ENCODE measurements at places on chromosomes 11 and 22.

DNA sequence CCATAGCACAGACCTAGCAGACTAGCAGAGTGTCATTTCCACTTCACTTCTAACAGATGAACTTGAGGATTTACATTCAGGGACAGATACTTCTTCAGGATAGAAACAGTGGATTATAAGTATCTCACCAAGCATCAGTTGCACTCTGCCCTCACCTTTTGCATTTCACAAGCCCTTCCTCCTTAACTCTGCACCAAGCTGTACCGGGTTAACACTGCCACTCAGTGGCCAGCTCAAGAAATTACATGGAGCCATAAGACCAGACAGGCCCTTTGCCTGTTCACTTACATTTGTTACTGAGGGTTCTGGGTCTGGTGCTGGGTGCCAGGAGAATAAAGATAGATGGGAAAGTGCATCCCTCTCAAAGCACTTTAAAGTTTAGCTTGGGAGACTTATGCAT, 309.8 kb downstream of the SHANK2 start:
- peak; percentile 18 for DNase-seq

GRCh38 chr11:36594316-36594989, at the start of gene IFTAP:
Gene IFTAP (plus strand): TSS chr11:36594502. CDS start chr11:36610104, 15,602 bp downstream.
- peak; percentile 96 for DNase-seq

DNA sequence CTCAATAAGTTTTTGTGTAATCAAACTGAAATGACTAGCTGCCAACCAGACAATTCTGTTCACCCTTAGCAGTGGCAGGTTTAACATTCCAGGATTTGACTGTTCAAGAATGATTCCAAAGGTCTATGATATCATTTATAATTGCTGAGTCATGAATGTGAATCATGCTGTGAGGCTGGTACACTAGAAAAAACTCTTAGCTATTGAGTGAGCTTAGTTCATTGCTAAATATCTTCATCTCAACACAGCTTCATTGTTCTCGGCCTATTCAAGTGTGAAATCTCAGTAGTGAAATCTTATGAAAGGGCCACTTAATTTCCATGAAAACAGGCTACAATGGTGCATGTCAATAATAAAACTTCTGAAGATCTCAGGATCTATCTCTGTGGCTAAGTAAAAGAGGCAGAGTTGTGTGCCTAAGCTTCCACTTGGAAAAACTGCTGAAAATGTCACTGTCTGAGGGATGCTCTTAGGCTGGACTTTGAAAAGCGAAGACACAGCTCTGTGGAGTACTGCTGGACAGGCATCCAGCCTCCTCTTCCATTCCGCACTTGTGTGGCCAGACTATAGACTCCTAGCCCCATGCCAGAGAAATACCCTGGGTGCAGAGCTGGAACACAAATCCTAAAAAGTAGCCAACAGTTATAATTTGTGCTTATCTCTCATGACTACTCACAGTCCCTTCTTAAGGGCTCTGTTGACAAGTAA, 12.8 kb downstream of the AQP11 start:
- DNase-seq = no peak

GRCh38 chr11:40149721-40150120, 1309.7 kb downstream of the LRRC4C start:
- no peak for DNase-seq

GRCh38 chr11:69339041-69339733, 45.2 kb downstream of the MYEOV start:
- no peak for DNase-seq

DNA sequence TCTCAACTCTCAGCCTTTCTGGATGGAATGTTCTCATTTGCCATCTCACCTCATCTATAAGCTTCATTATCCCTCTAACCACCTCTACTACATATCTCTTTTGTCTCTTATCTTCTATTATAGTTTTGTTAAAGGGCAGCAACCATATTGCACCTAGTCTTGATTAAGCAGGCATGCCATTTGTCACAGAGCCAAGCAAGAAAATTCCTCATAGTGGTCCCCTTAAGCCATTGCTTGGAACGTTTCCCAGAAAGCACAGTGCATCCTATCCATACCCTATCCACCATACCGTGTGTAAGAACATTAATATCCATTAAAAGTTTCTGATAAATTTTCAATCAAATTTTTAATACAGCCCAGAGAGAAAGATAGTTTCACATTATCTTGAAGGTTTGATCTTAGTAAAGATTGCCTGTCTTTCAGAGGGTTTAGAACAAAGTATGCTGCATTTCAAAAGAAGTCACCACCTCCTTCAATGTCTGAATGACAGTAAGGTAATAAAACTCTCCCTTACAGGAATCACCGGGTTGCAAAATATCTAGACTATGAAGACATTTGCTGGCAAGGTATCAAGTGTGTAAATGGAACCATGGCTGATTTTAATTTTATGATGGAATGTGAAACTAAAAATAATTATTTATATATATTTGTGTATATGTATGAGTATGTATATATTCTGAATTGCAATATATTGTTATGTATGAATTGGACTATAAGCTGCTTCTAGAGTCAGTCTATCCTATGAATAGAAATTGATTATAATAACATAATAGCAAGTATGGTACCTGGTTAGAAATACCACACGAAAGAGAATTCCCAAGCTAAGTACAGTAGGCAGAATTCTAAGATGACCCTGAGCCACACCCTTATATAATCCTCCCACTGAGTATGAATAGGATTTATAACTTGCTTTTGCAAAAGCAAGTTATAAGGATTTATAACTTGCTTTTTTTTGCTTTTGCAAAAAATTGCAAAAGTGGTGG, 1296.3 kb downstream of the LRRC4C start:
- DNase-seq = no peak

DNA sequence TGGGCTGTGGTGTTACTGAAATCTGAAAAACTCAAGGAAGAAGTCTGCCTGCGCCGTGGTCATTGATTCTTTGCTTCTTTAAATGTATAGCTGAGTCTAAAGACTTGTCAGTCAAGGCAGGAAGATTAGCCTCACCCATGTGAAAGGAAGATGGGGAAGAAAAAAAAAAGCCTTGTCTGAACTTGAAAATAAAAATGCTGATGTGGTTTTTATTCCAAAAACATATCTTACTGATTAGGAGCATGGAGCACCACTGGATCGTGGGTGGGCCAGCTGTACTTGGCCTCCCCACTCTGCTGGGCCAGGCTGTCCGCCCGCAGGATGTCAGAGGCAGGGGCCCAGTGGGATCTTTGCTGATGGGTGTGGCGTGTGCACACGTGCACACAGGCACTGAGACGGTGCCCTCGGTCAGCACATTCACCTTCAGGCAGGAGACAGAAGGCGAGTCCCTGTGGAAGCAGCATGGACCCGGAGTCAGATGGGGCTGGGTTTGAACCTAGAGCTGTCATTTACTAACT, 111.9 kb downstream of the WNT7B start:
- DNase-seq = no peak

DNA sequence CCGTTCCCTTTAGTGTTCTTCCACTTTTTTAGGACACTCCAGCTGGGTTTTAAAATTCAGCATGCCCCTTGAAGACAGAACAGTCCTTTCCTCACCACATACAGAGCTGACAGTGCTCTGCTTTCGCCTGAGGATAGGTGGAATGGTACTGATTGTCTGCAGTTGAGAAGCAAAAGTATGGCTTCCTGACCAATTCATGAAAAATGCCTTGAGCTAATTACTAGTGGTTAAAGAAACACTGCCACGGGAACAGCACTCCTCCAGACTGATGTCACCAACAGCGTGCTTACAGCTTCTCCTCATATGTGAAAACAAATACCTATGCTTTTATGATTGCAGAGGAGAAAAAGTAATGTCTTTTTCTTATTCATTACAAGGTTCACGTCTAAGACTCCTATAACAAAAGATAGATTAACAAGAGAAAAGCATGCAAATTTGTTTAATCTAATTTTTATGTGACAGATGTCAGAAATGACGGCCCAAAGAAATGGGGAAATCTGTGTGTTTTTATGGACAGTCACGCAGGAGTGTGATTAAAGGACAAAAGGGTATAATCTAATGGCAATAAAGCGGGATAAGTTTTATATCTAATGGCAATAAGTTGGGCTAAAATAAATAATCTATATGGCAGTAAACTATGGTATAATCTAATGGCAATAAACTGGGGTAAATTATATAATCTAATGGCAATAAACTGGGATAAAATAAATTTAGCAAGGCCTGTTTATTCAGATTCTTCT, 123.4 kb upstream of the ARHGAP42 start:
- no peak for DNase-seq

DNA sequence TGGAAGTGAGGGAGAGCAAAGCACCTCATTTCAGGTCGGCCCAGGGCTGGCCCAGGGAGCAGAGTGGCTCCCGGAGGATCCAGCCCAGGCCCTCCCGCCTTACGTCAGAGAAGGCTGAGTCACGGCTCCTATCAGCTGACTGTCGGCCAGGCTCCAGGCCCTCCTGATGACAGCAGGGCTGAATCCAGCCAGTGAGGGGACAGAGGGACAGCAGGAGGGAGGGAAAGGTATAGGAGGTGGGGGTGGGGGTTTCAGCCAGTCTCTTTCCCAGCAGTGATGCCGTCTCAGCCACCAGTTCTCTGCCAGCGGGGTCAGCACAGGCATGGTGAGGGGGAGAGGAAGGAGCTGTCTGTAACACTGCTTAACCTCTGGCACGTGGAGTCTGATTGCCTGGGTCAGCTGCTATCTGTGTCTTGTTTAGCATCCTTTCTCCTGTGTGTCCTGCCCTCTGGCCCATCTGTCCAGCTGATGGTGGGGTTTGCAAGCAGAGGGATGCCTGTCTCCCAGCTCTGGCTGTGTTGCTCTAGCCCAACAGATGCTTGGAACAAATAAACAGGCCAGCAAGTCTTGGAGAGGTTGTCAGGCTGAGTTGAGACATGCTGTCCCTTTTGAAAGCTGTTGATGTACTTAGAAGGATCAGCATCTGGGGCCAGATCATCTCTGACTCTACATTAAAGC, 74.0 kb downstream of the ADAMTS15 start:
- no peak for DNase-seq

DNA sequence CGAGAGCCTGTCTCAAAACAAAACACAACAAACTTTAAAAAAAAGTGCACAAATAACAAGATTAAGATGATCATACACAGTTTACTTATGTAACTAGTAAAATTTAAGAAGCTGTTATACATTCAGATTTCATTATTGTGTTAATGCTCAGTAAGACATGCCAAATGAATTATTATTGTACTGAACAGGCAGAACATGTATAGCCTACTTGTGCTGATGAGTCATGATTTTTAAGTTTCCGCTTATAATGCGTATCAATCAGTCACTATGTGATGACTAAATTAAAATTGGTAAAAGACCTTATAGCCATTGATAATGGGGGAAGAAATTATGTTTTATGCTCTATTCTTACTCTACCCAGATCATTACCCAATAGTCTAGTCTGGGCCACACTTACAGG, 20.5 kb upstream of the EXPH5 start:
- no peak for DNase-seq

- DNase-seq = no peak
These were observed at the start of gene OR6A2 for GRCh38 chr11:6799402-6799801. Gene OR6A2 (minus strand): TSS chr11:6799689. CDS start chr11:6795708, 3,981 bp downstream.

DNA sequence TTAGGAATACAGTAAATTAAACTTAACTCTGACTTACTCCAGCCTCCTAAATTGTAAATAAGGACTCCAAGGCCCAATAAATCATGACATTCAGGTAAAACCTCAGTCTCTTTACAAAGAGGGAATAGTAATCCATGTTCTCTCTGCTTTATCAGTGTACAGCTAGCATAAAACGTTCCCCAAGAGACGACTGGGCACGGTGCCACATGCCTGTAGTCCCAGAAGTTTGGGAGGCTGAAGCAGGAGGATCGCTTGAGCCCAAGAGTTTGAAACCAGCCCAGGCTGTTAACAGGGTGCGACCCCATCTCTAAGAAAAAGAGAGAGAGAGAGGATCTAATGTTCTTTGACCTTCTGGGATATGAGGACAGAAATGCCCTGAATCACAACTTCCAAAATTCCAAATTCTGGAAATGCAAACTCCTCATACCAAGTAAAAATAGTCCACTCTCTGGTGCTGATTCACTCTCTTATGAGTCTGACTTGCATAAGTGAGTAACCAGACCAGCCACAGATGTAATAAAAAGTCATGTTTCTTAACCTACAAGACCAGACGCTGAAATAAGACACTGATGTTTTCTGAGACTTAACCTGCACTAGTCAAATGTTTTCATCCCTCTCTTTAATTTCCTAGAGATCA, 25.5 kb downstream of the NNMT start:
- DNase-seq = no peak

DNA sequence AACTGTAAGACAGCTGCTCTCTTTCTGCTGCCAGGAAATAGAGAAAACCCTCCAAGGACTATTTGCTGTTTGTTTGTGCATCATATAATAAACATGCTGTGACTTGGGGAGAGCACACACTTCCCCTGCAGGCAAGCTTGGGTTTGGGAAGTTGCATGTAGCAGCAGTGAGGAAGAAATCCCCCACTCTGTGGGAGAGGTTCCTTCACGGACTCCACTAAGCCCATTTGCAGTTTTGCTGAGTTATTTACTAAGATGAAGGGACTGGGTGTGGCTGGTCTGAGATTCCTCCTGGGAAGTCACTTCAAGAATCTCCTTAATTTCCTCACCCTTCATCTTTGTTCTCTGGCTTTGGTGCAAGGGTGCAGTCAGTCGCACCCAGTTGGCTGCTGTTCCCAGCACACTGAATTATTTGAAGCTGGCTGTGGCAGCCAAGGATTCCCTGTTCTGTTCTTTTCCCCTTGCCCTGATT, 104.9 kb downstream of the ARFGAP2 start:
- DNase-seq = no peak

- no peak for DNase-seq
These were observed 454.7 kb downstream of the INSC start for GRCh38 chr11:15569305-15570025.

GRCh38 chr11:36295926-36296325, at the start of gene PRR5L:
Gene PRR5L (plus strand): TSS chr11:36296288. CDS start chr11:36401122, 104,834 bp downstream.
- DNase-seq = no peak

- no peak for DNase-seq
These were observed 119.8 kb upstream of the ANO1 start for GRCh38 chr11:69958308-69958707.

- no peak for DNase-seq
These were observed 39.0 kb upstream of the CHKA start for GRCh38 chr11:68160100-68160695.

- DNase-seq = no peak
These were observed 57.3 kb downstream of the OTOG start for GRCh38 chr11:17604201-17604914.

GRCh38 chr22:44247923-44248892, 64.5 kb downstream of the SHISAL1 start:
- no peak for DNase-seq

GRCh38 chr22:27535452-27535851, 266.1 kb downstream of the MN1 start:
- no peak for DNase-seq
